ENCODE measurements at places on chromosomes 6 and 20. TPM values are rescaled to one million over a fixed set of nuclear protein-coding genes. Genes with fewer than 3 reads are reported as not detected.

The ATP6V1G2 gene
- 8.8 TPM for total RNA-seq

The SRSF6 gene
- total RNA-seq, result 200 TPM

- DNase-seq, result no peak
Measured at GRCh38 chr6:41970436-41970846, 28.8 kb upstream of the CCND3 start.

- DNase-seq, result no peak
Measured at GRCh38 chr6:134065706-134066105, 13.3 kb upstream of the SLC2A12 start.
